AG09309 (cell line): ENCODE measurements at places on chromosomes 3 and 15.

DNA sequence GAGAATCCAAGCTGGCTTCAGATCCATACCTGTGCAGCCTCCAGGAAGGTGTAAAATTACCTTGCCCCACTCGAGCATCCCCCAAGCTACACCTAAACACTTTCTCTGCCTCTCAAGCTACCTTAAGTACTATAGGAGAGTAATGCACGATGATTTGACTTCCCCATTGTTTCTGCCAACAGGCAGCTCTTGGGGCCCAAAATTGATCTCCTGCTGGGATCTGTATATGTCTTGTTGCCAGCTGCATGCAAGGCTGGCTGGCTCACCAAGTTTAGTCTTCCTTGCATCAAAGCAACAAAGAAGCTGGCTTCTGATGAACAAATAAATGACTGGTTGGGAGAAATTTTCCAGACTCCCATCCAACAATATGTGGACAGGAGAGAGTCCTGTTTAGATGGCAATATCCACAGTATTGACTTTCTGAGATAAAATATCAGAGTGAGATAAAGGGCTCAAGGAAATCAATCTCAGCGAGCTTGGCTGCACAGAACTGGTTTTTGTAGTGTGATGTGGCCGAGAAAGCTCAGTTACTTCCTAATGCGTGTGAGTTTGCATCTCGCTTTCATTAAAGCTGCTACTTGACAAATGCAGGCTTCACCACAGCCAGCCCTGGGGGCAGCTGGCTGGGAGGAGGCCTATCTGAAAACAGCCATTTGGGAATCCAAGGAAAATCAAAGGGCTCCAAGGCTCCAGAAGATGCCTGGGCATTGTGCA, 140.7 kb downstream of the MINAR1 start:
- DNase-seq, result no peak

DNA sequence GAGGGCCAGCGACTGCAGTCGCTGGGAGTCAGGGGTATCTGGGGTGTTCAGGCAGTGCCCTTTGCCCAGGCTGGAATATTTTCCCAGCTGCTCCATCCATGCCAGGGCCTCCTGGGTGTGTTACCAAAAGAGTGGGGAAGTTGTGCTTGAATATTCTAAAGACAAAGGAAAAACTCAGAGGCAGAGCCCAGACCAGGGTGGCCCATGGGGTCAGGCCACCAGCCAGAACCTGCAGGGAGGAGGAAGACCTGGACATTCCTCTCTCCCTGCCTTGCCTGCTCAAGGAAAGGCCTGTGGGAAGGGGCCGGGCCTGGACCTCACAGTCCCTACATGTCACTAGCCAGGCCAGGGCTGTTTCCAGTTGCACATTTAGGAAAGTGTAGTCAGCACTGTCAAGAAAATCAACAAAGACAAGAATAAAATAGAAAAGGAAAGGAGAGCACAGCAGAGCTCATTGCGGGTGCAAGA, 16.0 kb upstream of the KLF15 start:
- DNase-seq, result no peak

- DNase-seq, result no peak
Observed at GRCh38 chr3:20250314-20250713, 64.3 kb upstream of the SGO1 start.

- no peak for DNase-seq
Observed at GRCh38 chr15:52071570-52071969, 41.0 kb downstream of the BCL2L10 start.

DNA sequence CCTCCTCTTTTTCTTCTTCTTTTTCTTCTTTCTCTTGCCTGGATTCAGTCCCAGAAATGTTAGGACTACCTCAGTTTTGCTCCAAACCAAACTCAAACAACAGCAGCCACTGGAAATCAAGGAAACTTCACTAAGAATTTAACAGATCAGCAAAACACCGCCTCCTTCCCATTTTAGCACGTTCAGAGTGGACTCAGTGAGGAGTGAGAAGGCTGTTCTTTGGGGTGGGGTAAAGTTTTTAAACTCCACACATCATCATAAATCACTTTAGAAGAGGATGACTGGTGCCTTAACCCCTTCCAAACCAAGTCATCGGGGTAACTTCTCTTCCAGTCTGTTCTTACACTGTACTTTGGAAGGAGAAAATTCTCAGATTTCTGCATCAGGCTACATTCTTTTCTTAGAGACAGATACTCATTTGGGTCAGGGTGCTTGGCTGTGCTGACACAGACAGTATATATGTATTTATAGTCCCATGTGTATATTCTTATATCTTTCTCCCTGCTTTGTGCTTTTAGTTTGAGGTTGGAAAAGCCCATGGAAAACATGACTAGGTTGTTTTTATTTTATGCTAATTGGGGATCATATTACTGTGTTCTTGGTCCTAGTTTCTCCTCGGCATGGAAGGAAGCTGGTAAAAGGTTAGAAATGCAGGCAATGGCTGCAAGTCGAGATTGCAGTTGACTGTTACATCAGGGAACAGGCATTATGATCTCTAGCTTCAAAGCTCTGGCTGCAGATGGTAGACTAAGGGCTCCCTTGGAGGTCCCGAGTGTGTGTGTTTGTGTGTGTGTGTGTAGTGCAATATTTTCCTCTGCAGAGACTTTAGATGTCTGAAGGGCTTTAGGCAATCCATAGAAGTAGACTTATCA, at the start of gene CCDC80:
Gene CCDC80, minus strand, starts transcription at position 214 of the 872 bp plus-strand sequence. CDS start 1,238 bp downstream, outside the sequence.
- DNase-seq, result peak; percentile 81

DNA sequence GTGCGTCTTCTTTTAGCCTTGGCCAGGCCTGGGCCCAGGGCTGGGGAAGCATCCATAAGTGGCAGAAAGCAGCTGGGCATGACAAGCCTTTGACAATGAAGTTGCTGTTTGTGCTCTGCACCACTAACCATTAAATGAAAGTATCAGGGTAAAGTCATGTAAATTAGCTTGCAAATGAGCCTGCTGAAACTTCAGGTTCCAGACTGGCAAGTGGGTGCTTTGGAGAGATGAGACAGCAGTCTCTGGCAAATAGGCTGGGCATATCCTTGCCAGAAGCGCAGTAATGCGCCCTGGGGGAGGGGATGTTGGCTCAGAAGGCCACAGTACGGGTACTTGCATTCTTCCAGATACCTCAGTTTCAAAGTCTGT, 40.7 kb downstream of the RAB6B start:
- no peak for DNase-seq

DNA sequence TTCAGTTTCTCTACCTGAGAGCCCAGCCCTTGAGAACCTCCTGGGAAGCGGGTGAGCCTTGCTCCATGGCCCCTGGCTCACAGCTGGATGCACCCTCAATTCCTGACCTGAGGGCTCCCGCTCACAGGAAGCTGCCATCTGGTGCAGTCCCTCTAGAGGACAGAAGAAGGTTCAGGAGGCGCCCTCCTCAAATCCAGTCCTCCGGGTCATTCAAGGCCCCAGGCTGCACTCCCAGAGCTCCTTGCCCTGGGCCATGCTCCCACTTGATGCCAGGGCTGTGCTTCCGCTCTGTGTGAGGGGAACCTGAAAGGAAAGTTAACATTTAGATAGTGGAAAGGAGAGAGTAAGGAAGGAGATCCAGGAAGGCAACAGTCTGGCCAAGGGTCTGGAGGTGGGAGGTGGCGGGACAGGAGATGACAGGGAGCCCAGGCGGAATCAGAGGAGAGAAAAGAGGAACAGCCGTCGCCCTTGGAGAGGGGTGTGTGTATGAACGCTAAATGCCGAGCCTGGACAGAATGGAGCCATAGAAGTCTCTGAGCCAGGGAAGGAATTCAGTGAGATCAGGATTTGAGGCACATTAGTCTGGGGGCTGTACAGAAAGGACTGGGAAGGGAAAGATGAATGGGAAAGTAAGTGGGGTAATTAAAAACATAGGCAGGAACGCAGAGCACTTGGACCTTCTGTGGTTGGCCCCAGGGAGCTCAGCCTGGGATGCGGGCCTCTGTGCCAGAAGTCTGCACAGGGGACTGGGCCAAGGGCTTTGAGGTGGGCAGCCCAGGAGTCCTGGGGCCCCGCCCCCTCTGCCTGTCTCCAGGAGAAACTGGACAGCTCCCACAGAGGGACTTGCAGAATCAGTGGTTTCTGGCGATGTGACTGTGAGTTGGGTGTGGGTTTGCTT, 26.1 kb downstream of the TBC1D21 start:
- DNase-seq, result no peak

GRCh38 chr3:94303897-94304296, 241.0 kb downstream of the NSUN3 start:
- DNase-seq, result no peak

GRCh38 chr15:52856286-52856685, 66.2 kb upstream of the ONECUT1 start:
- DNase-seq, result no peak

DNA sequence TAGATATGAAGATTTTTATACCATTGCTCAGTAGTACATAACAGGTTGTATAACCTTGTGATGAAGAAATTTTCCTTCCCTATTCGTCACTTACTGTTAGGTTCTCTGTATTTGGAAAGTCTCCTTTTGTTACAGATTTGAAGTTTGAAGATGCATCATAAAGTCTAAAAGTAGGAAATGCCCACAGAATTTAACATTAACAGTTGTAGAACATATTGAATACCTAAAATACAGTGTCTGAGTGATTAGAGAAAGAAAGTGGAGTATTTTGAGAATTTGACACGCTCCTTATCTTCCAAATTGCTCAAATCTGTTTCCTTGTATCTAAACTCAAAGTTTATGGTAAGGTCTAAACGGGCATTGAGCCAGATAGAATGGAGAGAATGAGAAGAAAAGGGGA, 111.3 kb downstream of the MBNL1 start:
- DNase-seq, result no peak

DNA sequence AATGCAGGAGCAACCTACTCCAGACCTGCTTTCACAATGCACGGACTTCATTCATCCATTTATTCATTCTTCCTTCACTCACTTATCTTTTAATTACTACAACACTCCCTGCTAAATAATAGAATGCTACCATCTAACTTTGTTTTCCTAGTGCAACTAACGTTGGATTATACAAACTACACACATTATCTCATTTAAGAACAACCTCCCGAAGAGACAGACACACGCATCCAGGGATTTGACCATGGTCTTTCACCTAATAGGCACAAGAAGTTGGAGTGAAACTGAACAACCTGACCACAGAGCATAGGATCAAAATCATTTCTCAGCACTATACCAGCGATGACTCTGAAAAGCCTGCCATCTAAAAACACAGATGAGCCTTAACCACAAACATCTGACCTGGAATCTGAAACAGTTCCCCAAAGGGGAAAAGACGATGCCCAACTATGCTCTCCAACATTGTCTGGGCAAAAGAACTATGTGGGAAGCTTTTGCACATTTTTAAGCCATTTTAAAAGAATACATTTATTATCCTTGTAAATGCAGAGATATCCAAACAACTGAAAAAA, 21.0 kb downstream of the ZNF385D start:
- DNase-seq, result no peak

DNA sequence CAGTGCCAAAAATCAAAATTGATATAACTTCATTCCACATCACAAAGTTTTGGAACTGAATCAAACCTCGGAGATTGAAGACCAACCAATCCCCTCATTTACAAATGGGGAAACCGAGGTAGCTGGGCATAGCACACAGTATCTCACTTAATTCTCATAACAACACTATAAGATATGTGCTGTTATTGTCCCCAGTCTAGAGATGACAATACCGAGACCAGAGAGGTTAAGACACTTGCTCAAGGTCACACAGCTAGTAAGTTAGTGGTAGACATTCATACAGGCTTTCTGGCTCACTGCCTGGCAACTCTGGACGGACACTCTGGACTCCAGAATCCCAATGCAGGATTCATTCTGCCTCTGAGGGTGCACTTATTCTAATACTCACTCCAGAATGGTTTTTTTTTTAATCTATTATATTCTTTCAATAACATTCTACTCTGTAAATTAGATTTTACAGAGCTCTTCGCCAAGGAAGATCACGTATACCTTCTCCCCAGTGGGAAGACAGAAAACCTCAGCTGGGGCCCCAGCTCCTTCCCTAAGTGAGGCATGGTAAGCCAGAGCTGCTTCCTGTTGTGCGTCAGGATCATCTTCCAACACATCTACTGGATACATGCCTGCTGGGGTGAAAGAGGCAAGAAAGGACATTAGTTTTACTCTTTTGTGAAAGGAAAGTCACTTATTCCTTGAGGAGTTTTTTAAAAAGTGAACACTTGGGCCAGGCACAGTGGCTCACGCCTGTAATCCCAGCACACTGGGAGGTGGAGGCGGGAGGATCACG, 128.4 kb upstream of the IGF1R start:
- DNase-seq, result no peak

- no peak for DNase-seq
Observed at GRCh38 chr3:39196671-39197356, 4.4 kb upstream of the XIRP1 start.

- DNase-seq, result no peak
Observed at GRCh38 chr3:126101521-126101982, 17.6 kb upstream of the SLC41A3 start.

DNA sequence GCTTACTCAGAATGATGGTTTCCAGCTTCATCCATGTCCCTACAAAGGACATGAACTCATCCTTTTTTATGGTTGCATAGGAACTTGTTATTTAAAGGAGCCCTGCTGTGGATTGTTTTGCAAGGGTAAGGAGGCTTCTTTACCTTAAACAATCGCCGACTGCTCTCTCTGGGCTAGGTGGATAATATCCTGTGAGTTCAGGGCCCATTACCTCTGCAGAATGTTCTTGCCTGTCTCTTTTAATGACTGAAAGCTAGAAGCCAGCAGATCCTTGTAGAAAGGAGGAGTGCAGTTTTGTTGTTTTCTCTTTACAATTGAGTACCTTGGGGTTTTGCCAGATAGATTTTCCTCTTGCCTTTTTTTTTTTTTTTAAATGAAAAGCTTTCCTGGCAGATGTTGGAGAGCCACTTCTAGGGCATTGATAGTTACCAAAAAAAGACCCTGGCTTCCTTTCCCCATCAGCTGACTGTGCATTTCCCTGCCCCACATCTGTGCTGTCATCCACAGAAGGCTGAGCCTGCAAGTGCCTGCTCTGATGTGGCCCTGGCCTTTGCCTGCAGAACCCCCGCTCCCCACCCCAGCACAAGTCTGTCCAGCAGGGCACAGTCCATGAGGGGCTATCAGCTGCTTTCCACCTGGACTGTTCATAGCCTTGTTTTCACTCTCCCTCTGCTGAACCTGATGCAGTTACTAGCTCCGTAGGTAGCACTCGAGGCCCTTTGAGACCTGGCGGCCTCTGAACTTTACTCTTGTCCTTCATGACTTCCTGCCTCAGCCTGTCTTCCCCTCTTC, 113.1 kb downstream of the CHCHD6 start:
- no peak for DNase-seq

DNA sequence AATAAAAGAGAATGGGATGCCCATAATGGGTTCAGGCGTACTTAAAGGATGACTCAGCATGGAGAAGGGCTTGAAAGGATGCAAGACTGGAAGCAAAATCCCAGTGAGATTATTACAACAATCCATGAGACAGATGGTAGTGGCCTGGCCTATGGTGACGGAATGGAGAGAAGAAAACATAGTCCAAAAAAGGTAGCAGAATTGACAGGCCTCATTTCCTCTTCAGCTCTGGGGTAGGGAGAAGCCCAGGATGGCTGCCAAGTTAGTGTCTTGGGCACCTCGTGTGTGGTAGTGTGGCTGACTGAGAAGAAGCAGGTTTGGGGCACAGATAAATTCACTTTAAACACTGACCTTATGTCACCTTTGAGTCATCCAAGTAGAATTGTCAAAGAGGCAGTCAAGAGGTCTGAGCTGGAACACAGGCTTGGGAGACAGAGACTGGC, 18.1 kb downstream of the MB21D2 start:
- peak; percentile 69 for DNase-seq
